Tibial nerve (tissue), 4 donors: ENCODE measurements at places on chromosomes 4 and X. TPM values are rescaled to one million over a fixed set of nuclear protein-coding genes. Genes with fewer than 3 reads are reported as not detected.

GRCh38 chr4:152415980-152416379 is 119.9 kb downstream of the FBXW7 start:
- H3K4me1 ChIP-seq = peaks cover 3% of the 10 kb centered on the region
- no peaks in the 10 kb centered on the region for H3K27me3 ChIP-seq
- no peak overlapping the region for H3K4me3 ChIP-seq
- H3K36me3 ChIP-seq = no peaks in the 10 kb centered on the region

DNA sequence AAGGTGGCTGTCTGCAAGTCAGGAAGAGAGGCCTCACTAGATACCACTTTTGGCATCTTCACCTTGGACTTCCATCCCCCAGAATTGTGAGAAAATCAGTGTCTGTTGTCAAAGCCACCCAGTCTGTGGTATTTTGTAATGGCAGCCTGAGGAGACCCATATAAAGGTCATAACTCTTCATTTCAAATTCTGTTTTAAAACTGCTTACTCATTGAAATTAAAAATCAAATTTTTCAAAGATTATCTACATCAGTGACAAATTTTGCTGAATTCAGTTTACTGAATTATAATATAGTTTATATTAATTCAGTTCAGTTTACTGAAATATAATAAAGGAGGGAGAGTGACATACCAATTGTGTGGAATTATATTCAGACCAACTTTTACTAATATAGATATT is 133.1 kb upstream of the IL15 start:
- H3K27ac ChIP-seq = no peak overlapping the region
- H3K4me1 ChIP-seq = no peaks in the 10 kb centered on the region
- no peak for DNase-seq
- no peak overlapping the region for H3K4me3 ChIP-seq

DNA sequence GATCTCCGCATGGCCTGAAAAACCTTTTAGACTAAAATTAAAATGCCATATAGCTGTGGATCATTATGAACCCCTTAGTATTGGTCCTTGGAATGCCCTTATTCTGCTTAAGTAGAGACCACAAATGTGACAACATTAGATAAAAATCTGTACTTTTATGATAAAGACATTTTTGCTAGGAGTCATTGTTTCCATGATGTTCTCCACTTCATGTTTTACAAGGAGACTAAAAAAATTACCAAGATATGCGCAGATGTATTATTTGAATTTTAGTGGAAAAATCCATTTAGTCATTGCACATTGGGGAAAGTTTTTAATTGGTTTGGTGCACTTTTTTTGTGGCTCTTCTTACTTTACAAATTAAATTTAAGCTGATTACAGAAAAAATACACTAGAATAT is 85.1 kb upstream of the HPRT1 start:
- no peaks in the 10 kb centered on the region for H3K4me1 ChIP-seq
- H3K36me3 ChIP-seq = no peaks in the 10 kb centered on the region
- peaks cover 5% of the 10 kb centered on the region for H3K27me3 ChIP-seq

DNA sequence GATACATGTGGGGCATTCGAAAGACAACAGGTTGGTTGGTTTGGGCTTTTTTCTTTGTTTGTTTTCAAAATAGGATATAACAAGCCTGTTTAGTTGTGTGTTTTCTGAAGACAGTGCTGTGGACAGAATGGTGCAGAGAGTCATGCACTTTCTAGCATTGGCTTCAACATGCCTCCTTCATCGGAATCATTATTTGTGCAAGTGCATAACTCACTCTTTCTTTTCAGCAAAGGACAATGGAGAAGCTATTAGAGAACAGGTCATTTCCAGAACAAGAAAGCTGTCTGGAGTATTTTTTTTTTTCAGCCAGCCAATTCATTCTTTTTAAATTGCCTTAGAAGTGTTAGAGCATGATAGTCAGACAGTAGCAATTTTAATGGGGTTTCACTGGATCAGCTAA is 225.8 kb downstream of the STK32B start:
- no peak for DNase-seq
- H3K4me1 ChIP-seq = peaks cover 8% of the 10 kb centered on the region
- no peaks in the 10 kb centered on the region for H3K27me3 ChIP-seq
- no peak overlapping the region for H3K4me3 ChIP-seq
- H3K36me3 ChIP-seq = no peaks in the 10 kb centered on the region
- no peak overlapping the region for H3K27ac ChIP-seq

DNA sequence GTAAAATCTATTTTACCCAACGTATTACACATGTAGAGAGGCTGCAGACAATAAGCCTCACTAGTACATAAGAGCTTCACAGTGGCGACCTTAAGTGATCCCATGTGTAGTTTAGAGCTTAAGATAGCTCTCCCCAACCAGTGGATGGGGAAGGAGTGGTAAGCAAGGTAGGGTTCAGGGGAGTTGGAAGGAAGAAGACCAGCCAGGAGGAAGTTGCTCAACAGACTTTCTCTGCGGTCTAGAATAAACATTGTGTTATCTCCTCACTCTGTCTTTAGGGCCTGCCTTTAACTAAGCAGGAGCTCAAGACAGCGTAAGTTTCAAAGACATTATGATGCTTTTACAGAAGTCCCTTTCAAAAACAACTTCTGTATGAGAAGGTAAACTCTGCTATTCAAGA is 16.8 kb downstream of the MEPE start:
- no peak overlapping the region for H3K4me3 ChIP-seq
- no peaks in the 10 kb centered on the region for H3K36me3 ChIP-seq
- no peaks in the 10 kb centered on the region for H3K27me3 ChIP-seq

- H3K4me1 ChIP-seq = no peaks in the 10 kb centered on the region
- no peak overlapping the region for H3K4me3 ChIP-seq
- no peaks in the 10 kb centered on the region for H3K36me3 ChIP-seq
Measured at GRCh38 chr4:139472852-139473251, 18.9 kb downstream of the RAB33B start.

- H3K36me3 ChIP-seq = no peaks in the 10 kb centered on the region
- H3K27me3 ChIP-seq = no peaks in the 10 kb centered on the region
- no peak for DNase-seq
- no peak overlapping the region for H3K4me3 ChIP-seq
- H3K4me1 ChIP-seq = no peaks in the 10 kb centered on the region
- H3K27ac ChIP-seq = no peak overlapping the region
Measured at GRCh38 chr4:10413177-10413576, 44.0 kb downstream of the ZNF518B start.

- DNase-seq = no peak
- no peaks in the 10 kb centered on the region for H3K27me3 ChIP-seq
- no peaks in the 10 kb centered on the region for H3K36me3 ChIP-seq
- no peaks in the 10 kb centered on the region for H3K4me1 ChIP-seq
Measured at GRCh38 chrX:123169247-123169901, 14.7 kb upstream of the GRIA3 start.

- no peaks in the 10 kb centered on the region for H3K4me1 ChIP-seq
- H3K36me3 ChIP-seq = no peaks in the 10 kb centered on the region
- H3K27ac ChIP-seq = no peak overlapping the region
Measured at GRCh38 chr4:174056959-174057358, 226.5 kb downstream of the FBXO8 start.

- H3K4me3 ChIP-seq = no peak overlapping the region
- no peaks in the 10 kb centered on the region for H3K27me3 ChIP-seq
- no peaks in the 10 kb centered on the region for H3K36me3 ChIP-seq
- DNase-seq = no peak
Measured at GRCh38 chr4:39166669-39167068, 15.7 kb upstream of the WDR19 start.

DNA sequence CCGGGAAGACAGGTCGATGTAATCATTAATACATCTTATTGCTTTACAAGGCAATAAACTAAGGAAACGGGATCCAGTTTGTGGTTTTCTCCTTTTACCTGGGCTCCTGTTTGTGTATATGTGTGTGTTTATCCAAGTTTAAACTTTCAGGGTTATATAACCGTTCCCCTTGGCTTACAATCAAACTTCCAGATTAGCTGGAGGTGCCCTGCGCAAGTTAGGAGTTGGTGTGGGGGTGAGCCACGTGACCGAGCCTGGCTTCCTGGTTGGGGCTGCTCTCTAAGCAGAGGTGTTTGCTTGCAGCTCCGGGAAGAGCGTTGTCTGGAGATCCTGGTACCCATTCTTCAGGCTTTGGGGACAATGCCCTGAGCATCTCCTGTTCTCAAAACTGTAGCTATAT is 129.2 kb downstream of the FHDC1 start:
- no peak for DNase-seq
- no peak overlapping the region for H3K27ac ChIP-seq
- H3K4me1 ChIP-seq = no peaks in the 10 kb centered on the region
- no peak overlapping the region for H3K4me3 ChIP-seq

DNA sequence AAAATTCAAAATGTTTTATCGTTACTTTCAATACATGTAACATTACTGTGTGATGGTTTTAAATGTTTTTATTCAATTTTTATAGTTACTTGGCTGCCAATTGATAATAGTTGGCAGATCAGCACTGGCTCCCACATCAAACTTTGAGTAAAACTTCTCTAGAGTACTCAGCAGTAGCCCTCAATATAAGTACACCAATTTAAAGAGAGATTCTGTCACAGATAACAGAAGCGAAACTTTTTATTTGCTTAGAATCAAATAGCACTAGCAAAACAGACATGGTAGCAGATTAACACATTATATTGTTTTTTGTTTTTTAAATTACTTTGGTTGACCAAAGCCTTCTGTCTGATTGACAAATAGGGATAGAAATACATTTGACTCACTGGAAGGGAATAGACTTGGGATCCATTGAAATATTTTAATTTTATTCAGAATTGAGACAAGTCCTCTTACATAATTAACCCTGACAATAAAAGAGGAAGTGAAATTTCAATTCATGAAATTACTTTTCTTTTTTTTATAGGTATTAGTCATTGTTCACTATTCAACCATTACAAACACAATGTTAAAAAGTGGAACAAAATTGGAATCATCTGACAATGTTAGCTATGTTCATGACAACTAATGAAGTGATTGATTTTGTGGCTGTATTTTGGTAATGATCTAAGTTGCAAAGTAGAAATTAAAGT is 554.9 kb downstream of the KLHL4 start:
- H3K4me1 ChIP-seq = no peaks in the 10 kb centered on the region
- no peaks in the 10 kb centered on the region for H3K36me3 ChIP-seq
- H3K4me3 ChIP-seq = no peak overlapping the region
- H3K27me3 ChIP-seq = no peaks in the 10 kb centered on the region
- no peak for DNase-seq

DNA sequence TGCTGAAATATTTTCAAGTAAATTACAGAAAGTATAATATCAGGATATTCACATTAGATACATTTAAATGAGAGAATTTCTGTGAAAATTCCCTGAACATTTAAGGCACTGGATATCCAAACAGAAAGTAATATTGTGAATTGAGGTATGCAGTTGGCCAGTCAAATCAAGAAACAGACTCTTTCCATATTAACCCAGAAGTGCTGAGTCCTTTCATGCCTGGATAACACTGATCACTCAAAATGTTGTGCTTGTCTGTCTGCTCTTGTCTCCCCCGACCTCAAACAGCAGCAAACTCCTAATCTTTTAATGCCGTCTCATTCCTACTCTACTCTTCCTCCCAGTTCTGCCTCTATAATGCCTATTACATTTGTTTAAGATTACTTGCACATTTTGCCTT is 51.2 kb downstream of the TBC1D9 start:
- no peak for DNase-seq
- no peak overlapping the region for H3K27ac ChIP-seq
- peaks cover 4% of the 10 kb centered on the region for H3K4me1 ChIP-seq
- H3K36me3 ChIP-seq = no peaks in the 10 kb centered on the region

DNA sequence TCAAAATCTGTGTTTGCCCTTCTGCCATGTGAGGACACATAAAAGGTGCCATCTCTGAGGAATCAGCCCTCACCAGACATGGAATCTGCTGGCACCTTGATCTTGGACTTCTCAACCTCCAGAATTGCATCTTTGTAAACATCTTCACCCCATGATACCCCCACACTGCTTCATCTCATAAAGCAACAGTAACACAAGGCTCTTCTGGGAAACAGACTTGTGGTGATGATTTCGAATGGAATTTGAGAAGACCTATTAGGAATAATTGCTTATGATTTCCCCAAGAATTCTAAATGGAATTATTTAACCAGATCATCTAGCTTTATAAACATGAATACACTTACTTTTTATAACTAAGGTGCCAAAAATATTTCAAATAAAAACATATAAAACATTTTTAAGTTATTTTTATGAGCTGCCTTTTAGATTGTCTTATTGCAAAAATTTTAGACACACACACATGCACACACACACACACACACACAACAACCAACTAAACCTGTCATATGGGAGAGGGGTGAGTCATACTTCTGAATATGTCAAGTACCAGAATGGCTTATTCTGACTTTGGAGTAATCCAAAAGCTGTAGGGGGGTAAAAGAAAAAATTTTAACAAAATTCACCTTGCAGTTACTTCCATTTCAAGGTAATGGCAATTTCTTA is 82.0 kb downstream of the USP46 start:
- no peaks in the 10 kb centered on the region for H3K27me3 ChIP-seq
- no peak overlapping the region for H3K4me3 ChIP-seq
- no peaks in the 10 kb centered on the region for H3K4me1 ChIP-seq

- no peak overlapping the region for H3K27ac ChIP-seq
- no peaks in the 10 kb centered on the region for H3K36me3 ChIP-seq
- no peaks in the 10 kb centered on the region for H3K27me3 ChIP-seq
- no peak overlapping the region for H3K4me3 ChIP-seq
- no peak for DNase-seq
Measured at GRCh38 chr4:94722748-94723147, 35.0 kb upstream of the BMPR1B start.

DNA sequence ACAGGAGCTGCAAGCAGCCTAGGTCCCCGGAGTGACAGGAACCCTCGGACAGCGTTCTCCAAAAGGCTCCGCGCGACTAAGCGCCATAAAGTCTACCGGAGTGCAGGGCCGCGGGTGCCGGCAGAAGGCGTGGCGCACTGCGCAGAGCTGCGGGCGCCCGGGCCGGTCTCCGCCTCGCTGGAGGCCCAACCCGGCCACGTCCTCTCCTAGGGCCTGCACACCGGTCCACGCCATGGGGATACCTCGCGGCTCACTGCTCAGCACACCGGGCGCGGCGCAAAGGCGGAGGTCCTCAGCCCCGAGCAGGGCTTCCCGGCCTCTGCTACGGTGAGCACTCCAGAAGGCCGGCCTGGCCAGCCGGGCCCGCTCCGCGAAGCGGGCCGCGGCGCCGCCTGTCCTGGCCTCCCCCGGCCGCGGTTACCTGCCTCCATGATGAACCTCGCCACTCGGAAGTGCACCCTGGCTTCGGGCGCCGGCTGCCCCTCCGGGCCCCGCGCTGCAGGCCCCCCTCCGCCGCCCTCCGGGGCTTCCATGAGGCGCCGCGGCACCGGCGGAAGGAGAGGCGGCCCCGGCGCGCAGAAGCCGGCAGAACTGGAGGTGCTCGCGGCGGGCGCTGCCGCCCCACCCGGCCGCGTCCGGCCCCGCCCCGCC is at the start of gene CCNQ:
CCNQ (minus strand) TSS at position 599 of the 651 bp plus-strand sequence; CDS start at position 533, 66 bp downstream.
- peak within 1 kb of the TSS; percentile 60 for H3K4me3 ChIP-seq
- peaks cover 19% of the 10 kb centered on the region for H3K36me3 ChIP-seq
- H3K27ac ChIP-seq = no peak within 1 kb of the TSS
- peaks cover 5% of the 10 kb centered on the region for H3K27me3 ChIP-seq
- DNase-seq = no peak

TLR8 gene
- 1.8 TPM for total RNA-seq

GLRA3 gene
- total RNA-seq = not detected

SLC26A1 gene
- 0.20 TPM for total RNA-seq

SLC4A4 gene
- total RNA-seq = 3.7 TPM

MSN gene
- total RNA-seq = 284 TPM

VGLL1 gene
- not detected for total RNA-seq

TECRL gene
- total RNA-seq = not detected

TNMD gene
- not detected for total RNA-seq

ACE2 gene
- total RNA-seq = 1.1 TPM
